Upper lobe of left lung (tissue), 6 donors: ENCODE measurements at places on chromosomes 12 and 14. TPM values are rescaled to one million over a fixed set of nuclear protein-coding genes. Genes with fewer than 3 reads are reported as not detected.
A peak's percentile ranks its signal among the peaks of the same experiment; 100 is the strongest.

PUS7L gene
- total RNA-seq = 1.8 TPM

DNA sequence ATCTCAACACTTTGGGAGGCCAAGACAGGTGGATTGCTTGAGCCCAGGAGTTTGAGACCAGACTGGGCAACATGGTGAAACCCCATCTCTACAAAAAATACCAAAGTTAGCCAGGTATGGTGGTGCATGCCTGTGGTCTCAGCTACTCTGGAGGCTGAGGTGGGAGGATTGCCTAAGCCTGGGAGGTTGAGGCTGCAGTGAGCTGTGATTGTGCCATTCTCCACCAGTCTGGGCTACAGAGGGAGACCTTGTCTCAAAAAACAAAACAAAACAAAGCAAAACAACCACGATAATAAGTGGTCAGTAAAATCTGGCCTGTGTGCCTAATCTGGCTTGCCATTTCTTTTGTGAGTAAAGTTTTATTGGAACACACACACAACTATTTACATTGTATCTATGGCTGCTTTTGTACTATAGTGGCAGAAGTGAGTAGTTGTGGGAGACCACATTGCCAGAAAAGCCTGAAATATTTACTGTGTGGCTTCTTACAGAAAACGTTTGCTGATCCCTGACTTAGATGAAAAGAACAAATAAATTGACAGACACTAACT is 19.4 kb upstream of the KLRG1 start:
- no peak for DNase-seq
- no peak overlapping the region for H3K27ac ChIP-seq
- H3K4me3 ChIP-seq = no peak overlapping the region
- H3K4me1 ChIP-seq = no peaks in the 10 kb centered on the region
- H3K36me3 ChIP-seq = no peaks in the 10 kb centered on the region

- H3K27me3 ChIP-seq = no peaks in the 10 kb centered on the region
- H3K27ac ChIP-seq = no peak overlapping the region
- H3K36me3 ChIP-seq = no peaks in the 10 kb centered on the region
- DNase-seq = no peak
- no peak overlapping the region for H3K4me3 ChIP-seq
- H3K4me1 ChIP-seq = no peaks in the 10 kb centered on the region
Measured at GRCh38 chr14:62304257-62304656, 542.0 kb downstream of the SNAPC1 start.

- no peaks in the 10 kb centered on the region for H3K27me3 ChIP-seq
- H3K36me3 ChIP-seq = no peaks in the 10 kb centered on the region
- no peak for DNase-seq
- no peak overlapping the region for H3K4me3 ChIP-seq
- no peaks in the 10 kb centered on the region for H3K4me1 ChIP-seq
Measured at GRCh38 chr14:102758087-102758486, 19.2 kb upstream of the TRAF3 start.

SDSL gene
- 6.4 TPM for total RNA-seq

DNA sequence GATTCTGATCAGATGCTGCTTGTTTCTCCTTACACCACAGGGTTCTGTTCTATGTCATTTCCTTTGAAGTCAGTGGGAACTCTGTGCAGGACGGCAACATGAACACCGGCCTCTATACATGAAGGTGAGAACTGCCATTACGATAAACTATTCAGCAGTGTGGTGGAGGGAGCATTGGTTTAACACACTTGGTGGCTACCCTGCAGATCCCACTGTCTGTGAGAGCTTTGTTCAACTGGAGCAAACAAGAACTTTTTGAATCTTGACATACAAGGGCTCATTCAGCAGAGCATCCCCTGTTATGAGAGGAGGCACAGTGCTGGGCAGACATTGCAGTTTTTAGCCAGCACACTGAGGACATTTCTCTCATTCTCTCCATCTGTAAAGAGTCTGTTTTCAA is 10.7 kb upstream of the FRS2 start:
- no peak for DNase-seq
- no peak overlapping the region for H3K27ac ChIP-seq
- no peaks in the 10 kb centered on the region for H3K36me3 ChIP-seq
- H3K27me3 ChIP-seq = no peaks in the 10 kb centered on the region

DNA sequence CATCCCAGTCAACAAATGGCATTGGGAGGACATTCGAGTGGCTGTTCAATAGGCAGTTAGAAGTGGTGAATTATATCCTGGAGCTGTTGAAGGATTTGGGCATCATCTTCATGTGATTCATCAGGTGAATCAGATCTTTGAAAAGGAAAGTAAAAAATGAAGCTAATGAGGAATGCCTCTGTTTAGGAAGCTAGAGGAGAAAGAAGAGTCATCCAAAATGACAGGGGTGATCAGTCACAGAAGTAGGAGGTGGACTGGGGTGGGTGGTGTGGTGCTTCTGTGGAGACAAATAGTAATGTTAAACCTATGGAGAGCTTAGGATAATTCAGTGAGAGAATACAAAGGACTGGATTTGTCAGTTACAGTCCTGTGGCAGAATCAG is 32.7 kb downstream of the DIP2B start:
- peaks cover 26% of the 10 kb centered on the region for H3K4me1 ChIP-seq
- no peak for DNase-seq
- no peaks in the 10 kb centered on the region for H3K27me3 ChIP-seq

DNA sequence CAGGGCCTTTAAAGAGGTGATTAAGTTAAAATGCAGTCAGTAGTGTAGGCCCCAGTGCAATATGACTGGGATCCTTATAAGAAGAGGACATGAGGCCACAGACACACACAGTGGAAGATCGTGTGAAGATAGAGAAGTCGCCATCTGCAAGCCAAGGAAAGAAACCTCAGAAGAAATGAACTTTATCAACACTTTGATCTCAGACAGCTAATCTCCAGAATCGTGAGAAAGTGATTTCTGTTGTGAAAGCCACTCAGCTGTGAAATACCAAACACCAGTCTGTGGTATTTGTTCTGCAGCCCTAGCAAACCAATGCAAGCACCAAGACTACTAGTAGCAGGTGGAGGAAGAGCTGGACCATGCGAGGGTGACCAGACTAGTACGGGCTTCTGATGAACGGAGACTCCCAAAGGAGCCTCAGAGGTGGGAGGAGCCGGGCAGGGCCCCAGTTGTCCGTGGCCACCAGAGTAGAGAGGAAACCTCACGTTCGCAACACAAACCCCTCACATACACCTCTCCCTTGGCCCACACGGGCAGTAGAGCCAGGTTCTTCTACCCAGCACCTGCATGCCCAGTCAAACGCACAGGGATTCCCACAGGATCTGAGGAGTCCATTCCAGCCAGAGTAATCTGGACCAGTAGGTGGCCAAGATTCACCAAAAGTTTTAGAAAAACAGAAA is 243.0 kb downstream of the TTC8 start:
- no peaks in the 10 kb centered on the region for H3K27me3 ChIP-seq
- no peak overlapping the region for H3K4me3 ChIP-seq
- H3K27ac ChIP-seq = no peak overlapping the region
- peak; percentile 8 for DNase-seq

DNA sequence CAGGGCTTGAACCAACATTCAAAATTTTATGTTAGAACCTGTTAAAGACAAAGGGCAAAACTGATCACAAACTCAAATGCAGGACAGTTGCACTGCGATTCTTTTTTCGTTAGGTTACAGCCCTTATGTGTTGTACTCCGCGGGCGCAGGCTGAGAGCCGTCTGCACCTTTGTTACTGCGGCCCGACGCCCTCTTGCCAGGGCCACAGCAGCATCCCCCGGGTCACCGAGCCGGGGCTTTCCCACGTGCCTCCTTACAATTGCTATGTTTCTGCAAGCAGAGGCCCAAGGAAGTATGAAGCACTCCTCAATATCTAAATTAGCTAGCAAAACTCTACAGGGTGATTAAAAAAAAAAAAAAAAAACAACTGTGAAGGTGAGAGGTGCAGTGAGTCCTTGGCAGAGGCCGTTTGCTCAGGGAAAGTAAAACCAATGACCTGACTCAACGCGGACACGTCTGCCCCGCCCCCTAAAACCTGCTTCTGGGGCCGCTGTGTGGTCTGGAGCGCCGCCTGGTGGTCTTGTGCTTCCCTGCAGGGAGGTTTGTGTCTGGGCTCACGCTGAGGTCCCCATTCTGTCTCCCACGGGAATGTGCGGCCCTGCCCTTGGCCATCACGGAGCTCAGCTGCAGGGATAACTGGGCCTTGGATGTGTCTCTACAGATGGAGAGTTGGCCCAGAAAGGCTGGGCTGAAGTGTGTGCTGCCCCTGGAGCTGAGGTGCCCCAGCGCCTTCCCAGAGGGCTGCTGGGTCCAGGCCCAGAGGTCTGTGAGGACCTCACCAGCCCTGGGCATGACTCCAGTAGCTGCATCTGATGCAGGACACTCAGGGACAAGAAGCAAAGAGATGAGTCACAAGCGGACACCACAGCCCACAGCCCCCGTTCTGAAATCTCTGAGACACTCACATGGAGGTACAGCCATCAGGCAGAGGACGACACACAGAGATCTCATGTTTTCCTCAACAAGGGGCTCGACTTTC is 418.5 kb downstream of the TMEM121 start:
- H3K4me3 ChIP-seq = no peak overlapping the region
- DNase-seq = peak; percentile 72
- no peaks in the 10 kb centered on the region for H3K36me3 ChIP-seq
- H3K4me1 ChIP-seq = no peaks in the 10 kb centered on the region

DNA sequence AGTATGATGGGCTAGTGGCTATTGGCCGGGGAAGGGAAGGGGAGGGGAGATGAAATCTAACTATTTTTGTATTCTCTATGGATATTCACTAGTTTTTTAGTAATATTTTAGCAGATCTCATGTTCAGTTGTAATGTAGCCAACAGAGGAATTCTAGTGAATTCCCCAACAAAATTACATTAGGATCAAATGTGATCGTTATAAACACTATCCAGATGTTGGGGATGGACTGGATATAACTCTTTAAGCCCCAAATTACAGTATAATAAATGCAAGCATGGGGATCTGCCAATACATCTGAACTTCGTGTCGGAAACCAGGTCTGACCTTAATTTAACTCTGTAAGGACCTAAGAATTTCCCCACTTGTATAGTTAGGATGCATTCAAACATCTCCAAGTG is 21.5 kb downstream of the LLPH start:
- H3K27me3 ChIP-seq = no peaks in the 10 kb centered on the region
- no peak overlapping the region for H3K27ac ChIP-seq
- no peak overlapping the region for H3K4me3 ChIP-seq
- H3K4me1 ChIP-seq = peaks cover 5% of the 10 kb centered on the region

- no peaks in the 10 kb centered on the region for H3K36me3 ChIP-seq
- H3K27me3 ChIP-seq = no peaks in the 10 kb centered on the region
- peaks cover 9% of the 10 kb centered on the region for H3K4me1 ChIP-seq
- H3K4me3 ChIP-seq = no peak overlapping the region
- peak overlapping the region; percentile 9 for H3K27ac ChIP-seq
Measured at GRCh38 chr12:82746668-82747067, 60.0 kb downstream of the TMTC2 start.

DNA sequence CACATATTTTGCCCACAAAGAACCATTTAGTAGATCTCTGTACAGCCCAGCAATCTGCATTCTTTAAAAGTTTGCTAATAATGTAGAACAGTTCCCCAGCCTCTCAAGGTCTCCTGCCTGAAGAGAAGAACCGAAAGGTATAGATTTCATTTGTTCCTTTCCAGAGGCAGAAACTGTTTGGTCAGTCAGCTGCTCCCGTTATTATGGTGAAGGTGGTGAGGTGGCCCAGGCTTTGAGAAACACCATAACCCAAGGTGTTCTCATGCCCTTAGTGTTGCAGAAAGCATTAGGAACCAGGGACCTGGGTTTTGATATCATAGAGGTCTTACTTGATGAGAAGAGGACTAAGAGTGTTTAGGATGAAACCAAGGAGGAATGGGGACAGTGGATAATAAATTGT is 65.3 kb downstream of the SUSD6 start:
- H3K4me3 ChIP-seq = no peak overlapping the region
- no peaks in the 10 kb centered on the region for H3K36me3 ChIP-seq
- H3K27me3 ChIP-seq = no peaks in the 10 kb centered on the region
- no peak overlapping the region for H3K27ac ChIP-seq
- H3K4me1 ChIP-seq = peaks cover 61% of the 10 kb centered on the region

DNA sequence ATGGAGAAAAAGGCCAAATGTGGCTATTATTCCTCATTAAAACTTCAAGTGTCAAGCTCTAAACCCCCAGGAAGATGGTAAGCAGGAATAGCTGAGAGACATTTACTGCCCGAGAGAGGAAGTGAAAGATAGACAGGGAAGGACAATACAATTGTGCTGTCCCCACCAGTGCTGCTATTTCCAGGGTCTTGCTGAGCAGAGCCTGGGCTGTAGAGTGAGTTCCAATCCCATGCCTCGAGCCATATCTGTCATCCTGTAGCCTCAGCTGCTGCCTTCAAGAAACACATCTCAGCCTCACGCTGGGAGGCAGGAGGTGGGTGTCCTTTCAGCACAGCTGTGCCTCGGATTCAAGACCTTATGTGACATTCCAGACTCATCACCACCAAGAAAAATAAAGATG is 114.0 kb downstream of the RPAP3 start:
- DNase-seq = no peak
- H3K27ac ChIP-seq = no peak overlapping the region
- H3K36me3 ChIP-seq = no peaks in the 10 kb centered on the region
- H3K4me1 ChIP-seq = peaks cover 7% of the 10 kb centered on the region
- no peaks in the 10 kb centered on the region for H3K27me3 ChIP-seq

SARNP gene
- 41.9 TPM for total RNA-seq

NIN gene
- 24.8 TPM for total RNA-seq

- H3K4me1 ChIP-seq = no peaks in the 10 kb centered on the region
- H3K27ac ChIP-seq = no peak overlapping the region
- no peaks in the 10 kb centered on the region for H3K36me3 ChIP-seq
- DNase-seq = no peak
- H3K27me3 ChIP-seq = no peaks in the 10 kb centered on the region
Measured at GRCh38 chr14:33700052-33700451, 250.8 kb downstream of the EGLN3 start.

CCDC175 gene
- not detected for total RNA-seq

DNA sequence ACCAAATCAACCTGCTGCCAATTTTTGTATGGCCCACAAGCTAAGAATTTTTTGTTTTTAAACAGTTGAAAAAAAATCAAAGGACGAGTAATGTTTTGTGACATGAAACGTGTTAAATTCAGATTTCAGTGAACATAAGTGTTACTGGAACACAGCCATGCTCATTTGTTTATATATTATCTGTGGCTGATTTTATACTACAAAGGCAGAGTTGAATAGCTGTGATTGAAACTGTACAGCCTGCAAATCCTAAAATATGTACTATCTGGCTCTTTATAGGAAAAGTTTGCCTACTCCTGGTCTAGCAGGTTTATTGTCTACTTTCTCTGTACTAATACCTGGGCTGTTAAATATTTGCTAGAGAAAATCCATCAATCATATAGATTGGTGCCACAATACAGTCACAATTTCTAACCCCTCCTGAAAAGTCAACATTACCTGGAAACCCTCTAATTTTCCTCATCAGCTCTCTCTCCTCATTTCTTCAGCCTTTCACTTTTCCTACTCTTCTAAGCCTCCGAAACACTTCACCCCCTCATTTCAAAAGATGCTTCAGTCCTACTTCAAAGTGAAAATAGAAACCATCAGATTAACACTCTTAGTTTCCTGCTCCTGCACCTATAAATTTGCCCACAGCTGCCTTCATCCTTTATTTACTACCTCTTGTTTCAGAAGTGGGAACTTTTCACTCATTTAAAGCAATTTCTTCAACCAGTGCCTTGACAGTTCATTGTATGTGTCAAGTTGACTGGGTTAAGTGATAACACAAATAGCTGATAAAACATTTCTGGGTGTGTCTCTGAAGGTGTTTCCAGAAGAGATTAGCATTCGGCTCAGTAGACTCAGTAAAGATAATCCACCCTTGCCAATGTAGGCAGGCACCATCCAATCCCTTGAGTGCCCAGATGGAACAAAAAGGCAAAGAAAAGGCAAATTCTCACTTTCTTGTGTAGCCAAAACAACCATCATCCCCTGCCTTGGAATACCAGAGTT is 18.0 kb upstream of the C2CD5 start:
- H3K36me3 ChIP-seq = no peaks in the 10 kb centered on the region
- no peak for DNase-seq
- H3K4me3 ChIP-seq = no peak overlapping the region

GRCh38 chr12:100447381-100447780 is 26.3 kb upstream of the NR1H4 start:
- H3K27ac ChIP-seq = no peak overlapping the region
- no peak overlapping the region for H3K4me3 ChIP-seq
- no peaks in the 10 kb centered on the region for H3K36me3 ChIP-seq
- no peaks in the 10 kb centered on the region for H3K27me3 ChIP-seq
